Fibroblast of the conjunctiva (primary cell): ENCODE measurements at places on chromosomes 1 and 21.

DNA sequence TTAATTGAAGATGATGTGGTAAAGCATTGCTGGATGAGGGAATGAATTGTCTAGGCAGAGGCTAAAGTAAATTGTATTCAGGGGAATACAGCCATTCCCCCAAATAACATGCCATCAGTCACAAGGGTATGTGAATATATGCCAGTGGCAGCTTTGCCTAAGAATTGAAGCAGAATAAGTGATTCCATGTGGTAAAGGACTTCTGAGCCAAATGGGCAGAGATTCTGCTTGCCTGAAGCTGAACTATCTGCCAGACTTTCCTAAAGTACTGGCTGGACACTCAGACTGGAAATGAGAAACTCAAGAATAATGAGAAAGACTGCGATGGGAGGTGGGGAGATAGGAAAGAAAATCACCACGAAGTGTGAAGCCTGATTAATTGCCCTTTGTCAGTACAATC, 2.4 kb downstream of the LIX1L start:
- DNase-seq, result peak; percentile 59

DNA sequence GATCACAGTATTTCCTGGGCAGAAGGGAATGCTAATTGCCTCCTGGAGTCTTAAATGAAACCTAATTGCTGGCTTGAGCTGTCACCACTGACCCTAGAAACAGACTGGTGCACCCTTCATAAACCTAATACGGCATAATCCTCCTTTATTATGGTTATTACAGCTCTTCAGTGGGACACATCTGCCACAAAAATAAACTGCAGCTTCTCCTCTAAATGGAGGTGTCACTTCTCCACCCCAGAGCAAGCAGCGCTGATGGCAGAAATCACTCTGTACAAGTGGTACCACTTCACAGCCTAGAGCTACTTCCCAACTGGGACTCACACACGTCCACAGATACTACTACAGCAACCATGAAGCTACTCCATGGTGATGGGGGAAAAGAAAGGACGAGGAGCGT, 11.1 kb downstream of the PTPN14 start:
- DNase-seq, result no peak

DNA sequence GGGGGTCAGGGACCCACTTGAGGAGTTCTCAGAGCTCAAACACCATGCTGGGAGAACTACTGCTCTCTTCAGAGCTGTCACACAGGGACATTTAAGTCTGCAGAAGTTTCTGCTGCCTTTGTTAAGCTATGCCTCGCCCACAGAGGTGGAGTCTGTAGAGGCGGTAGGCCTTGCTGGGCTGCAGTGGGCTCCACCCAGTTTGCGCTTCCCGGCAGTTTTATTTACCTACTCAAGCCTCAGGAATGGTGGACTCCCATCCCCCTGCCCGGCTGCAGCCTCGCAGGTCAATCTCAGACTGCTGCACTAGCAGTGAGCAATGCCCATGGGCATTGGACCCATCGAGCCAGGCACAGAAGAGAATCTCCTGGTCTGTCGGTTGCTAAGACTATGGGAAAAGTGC, 706.4 kb downstream of the LRRIQ3 start:
- no peak for DNase-seq

- DNase-seq, result no peak
Measured at GRCh38 chr1:100708476-100709062, 11.0 kb upstream of the VCAM1 start.

DNA sequence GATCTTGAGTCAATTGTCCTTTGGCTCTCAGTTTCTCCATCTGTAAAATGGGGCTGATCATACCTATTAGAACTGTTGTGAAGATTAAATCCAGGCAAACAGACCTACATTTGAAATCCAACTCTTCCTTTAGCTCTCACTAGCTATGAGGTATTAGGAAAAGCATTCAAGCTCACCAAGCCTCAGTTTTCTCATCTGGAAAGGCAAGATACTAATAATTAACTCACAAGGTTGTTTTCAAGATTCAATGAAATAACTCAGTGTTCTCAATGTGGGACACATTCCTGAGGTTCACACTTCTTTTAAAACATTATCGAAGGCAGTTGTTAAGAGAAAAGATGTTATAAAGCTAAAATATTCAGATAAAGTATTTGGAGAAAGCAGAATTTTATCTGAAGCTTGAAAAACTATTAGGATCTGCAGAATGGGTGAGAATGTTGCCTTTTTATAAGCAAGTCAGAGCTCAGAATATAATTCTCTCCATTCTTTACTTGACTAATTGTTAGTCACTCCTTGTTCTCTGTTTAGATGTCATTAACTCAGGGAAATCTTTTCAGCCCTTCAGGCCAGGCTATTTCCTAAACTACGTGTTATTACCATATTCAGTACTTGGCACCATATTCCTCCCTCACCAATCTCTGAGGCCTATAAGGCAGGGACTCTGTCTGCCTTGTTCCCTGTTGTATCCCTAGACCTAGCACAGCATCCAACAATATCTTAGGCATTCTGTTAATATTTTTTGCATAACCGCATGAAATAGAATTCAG, 72.0 kb upstream of the VAV3 start:
- DNase-seq, result no peak

DNA sequence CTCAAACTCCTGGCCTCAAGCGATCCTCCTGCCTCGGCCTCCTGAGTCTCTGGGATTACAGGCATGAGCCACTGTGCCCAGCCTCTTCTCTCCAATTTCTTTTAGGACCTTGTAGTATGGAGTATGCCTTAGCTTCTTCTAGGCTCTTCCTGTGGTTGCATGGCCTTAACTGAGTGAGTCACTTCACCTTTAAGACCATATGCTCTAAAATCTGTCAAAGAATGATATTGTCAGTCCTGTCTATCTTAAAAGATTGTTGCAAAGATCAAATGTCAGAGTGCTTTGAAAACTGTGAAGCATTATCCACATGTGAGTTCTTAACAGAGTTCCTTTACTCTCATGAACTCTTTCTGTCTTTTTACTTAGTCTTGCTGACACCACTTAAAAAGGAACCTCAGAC, 37.2 kb downstream of the ATP2B4 start:
- DNase-seq, result no peak

DNA sequence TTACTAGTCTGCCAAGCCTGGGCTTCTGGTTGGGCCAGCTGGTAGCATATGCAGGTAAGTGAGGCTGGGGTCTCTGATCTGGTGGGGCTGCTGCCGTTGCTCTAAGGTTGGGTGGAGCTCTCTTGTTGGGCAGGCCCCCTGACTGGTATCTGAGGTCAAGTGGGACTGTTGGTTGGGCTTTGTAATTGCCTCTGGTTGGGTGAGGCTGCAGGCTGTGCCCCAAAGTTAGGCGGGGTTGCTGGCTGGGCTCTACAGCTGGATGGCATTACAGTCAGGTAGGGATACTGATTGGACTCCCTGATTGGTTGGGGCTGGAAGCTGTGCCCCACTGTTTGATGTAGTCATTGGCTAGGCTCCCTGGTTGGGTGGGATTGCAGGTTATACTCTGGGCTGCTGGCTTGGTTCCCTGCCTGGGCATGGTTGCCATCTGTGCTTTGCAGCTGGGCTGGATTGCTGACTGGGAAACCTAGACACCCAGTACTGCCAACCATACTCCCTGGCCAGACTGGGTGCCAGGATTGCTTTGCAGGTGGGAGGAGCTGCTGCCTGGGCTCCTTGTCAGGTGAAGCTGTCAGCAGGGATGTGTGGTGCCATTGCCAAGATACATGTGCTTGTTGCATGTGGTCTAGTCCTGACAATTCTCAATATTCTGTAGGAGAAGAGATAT, 130.5 kb downstream of the RABGAP1L start:
- DNase-seq, result no peak

- DNase-seq, result no peak
Measured at GRCh38 chr1:220153147-220153546, 59.2 kb downstream of the IARS2 start.

GRCh38 chr21:16473988-16474387, 744.2 kb downstream of the USP25 start:
- no peak for DNase-seq

DNA sequence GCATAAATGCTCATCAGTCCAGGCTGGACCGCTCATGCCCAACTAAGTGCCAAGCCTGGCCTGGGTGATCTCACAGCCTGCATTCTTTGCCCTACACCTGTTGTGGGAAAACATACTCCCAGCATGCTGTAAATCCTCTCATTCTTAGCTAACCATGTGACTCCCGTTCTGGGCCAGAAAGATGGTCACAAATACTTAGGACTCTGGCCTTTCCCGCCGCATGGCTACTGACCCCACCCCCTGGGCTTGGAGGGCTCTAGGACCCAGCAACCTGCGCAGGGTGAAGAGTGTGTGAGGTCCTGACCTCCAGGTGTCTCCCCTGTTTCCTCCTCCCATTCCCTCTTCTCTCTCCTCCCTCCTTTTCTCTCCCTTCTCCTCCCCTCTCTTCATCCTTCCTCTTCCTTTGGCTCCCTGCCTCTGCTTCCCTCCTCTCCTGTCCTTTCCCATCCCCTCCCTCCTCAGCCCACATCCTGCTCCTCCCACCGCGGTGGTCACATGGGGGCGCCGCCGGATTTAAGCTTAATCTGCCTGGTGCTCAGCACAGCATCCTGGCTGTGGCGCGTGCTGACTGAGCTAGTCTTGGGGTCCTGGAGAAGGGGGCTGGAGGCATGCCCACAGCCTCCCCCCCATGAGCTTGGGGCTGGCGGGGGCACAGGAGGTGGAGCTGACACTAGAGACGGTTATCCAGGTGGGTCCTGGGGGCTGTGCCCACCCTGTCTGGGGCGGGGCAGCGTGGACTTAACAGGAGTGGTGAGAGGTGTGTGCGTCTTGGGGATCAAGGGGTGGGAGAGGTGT, at the start of gene CROCC:
Gene CROCC (plus strand): TSS at position 541 of the 795 bp plus-strand sequence. CDS start 88 bp downstream, at position 629.
- DNase-seq, result no peak

DNA sequence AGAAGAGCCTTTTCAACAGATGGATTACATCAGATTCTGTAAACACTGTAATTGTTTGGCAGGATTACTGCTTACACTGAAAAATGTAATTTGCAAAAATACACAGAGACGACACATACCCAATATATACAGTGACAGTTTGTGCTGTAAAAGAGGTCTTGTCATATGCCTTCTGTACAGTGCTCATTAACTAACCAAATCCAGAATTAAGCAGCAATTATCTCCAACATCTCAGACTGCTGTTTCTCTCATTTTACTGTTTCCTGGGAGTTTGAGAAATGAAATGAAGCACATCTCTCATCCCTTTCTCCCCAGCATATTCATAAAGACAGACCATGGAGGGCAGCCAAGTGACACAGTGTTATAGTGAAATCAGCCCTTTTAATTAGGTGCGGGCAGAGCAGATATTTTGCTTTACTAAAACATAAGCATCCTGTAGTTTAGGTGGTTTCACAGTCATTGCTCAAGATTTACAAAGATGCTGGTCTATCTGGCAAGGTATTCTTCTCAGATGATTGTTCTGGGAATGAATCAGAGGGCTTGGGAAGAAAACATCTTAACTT, 618.4 kb upstream of the USP24 start:
- peak; percentile 71 for DNase-seq

DNA sequence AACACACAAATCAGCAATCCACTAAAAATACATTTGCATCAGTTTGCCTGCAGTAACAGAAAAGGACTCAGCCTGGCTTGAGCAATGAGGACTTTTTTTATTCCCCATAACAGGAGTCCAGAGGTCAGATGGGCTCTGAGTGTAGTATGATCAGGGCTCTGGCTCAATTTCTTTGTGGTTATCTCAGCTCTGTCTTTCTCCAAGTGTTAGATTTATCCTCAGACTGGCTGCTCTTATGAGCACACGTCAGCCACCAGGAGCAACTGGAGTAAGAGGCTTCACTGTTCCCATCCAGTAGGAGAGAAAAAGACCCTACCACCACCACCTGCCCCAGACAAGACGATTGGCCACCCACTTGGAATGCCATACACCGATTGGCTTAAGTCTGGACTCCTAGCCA, 36.2 kb upstream of the KLHDC7A start:
- no peak for DNase-seq

DNA sequence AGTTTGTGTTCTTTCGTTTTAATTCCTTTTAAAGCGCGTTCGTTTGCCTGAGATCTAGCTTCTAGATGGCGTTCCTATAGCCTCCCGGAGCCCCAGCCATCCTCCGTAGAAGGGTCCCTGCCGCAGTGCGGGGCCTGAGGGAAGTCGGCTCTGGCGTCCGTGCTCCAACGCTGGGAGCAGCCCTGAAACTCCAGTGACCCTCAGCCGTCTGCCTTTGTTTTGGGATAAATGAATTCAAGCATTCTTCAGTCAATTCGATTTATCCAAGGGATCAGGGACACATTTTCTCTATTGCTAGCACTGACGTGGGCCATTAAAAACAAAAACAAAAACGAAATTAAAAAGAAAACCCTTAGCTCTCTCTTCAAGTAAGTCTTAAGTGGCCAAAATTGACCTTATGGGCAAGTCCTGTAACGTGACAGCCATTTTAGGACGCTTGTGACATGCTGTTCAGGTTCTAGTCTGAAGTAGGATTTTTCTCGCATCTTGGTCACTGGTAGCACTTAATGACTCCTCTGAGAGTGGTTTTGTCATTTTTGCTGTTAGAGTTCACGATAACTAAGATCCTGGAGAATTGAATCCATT, 742 bp upstream of the HSPA13 start:
- peak; percentile 32 for DNase-seq

GRCh38 chr1:65209005-65209885, 61.2 kb downstream of the AK4 start:
- peak; percentile 24 for DNase-seq

DNA sequence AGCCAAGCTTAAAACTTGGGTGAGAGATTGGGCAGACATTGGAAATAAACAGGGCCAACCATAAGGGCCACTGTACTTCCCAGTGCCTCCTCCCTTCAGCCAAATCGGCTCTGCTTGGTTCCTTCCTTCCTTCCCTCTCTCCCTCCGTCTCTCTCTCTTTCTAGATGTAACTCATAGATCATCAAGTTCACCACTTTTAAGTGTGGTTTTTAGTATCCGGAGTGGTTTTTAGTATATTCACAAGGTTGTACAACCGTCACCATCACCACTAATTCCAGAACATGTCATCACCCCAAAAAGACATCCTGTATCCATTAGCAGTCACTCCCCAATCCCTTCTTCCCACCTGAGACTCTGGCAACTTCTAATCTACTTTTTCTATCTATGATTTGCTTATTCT, 51.0 kb downstream of the MYSM1 start:
- no peak for DNase-seq

DNA sequence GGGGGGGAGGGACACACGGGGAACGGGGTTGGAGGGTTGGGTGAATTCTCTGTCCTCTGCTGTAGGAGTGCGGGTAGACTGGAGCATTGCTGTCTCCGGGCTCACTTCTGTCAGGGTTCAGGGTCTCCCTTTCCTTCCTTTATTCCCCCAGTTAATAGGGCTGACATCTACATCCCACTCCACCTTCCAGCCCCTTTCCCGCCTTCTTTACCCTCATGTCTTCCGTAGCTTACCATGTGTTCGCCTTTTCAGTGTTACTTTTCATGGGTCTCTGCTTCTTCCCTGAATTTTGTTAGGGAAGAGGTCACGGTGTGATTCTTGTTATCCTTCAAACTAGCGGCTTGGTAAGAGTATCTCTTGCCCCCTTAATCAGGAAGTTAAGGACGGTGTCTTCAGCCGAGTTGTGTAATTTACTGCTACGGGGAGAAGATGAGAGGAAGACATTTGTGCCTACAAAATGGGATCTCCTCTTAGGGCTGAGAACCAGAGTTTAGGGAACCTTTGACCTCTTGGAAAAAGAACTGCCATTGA, 917 bp downstream of the RAP1A start:
- DNase-seq, result no peak
